Transverse colon (tissue), 4 donors: ENCODE measurements at places on chromosomes 16 and 17. TPM values are rescaled to one million over a fixed set of nuclear protein-coding genes. Genes with fewer than 3 reads are reported as not detected.

Gene NPW
- total RNA-seq = not detected

Gene CTF1
- total RNA-seq = 0.82 TPM

Gene BFAR
- 72.7 TPM for total RNA-seq

Gene MPO
- total RNA-seq = not detected

Gene SCARF1
- total RNA-seq = 63.2 TPM

DNA sequence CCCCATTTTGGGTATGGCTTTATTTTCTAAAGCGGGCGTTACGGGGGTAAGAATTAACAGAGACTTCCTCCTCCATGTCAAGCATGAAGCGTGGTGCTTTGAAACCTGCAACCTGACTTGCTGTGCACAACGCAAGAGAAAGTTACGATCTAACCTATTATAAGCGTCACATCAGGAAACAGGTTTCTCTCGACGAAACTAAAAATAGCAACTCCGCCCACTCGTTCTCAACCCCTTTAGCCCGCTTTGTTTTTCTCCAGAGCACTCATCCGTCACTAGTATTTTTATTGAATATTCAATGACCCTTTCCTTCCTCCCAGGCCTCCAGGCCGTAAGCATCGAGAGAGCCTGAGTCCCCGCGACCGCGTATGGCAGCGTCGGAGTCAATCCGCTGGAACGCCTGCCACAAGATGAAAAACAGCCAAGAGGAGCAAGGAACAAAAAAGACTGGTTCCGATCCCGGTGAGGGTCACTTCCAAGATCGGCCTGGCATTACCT lies 555 bp downstream of the NUP88 start:
- H3K36me3 ChIP-seq = no peaks in the 10 kb centered on the region
- peak overlapping the region; percentile 95 for H3K27ac ChIP-seq
- peaks cover 21% of the 10 kb centered on the region for H3K4me1 ChIP-seq
- peak; percentile 74 for DNase-seq

- no peaks in the 10 kb centered on the region for H3K4me1 ChIP-seq
- H3K36me3 ChIP-seq = no peaks in the 10 kb centered on the region
- H3K27ac ChIP-seq = no peak overlapping the region
- H3K4me3 ChIP-seq = no peak overlapping the region
Measured at GRCh38 chr16:51084074-51084928, 66.8 kb downstream of the SALL1 start.

DNA sequence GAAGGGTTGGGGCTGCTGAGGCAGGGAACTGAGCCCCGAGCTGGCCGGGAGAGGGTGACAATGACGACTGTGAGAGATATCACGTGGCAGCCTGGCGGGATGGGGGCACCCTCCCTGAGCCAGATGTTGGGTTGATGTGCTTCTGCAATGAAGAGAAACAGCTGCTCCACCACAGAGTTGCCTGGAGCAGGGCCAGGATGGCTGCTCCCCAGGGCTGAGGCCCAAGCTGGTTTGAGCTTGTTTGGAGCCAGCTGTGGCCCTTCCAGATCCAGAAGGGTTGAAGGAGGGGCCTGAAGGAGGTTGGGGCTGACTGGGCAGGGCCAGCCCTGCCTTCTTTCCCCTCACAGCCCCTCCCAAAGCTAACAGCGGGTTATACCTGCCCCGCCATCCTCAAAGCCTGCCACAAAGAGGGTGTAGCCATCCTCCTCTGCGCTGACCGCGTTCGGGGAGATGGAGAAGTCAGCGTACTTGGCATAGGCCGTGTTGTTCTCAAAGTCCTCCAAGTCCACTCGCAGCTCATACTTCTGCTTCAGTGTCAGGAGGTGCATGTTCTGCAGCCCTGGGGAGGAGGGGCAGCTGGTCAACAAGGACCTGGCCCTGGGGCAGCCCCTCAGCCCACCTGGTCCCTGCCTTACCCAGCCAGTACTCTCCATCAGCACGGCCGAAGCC lies 2.1 kb downstream of the MFAP4 start:
- H3K36me3 ChIP-seq = peaks cover 14% of the 10 kb centered on the region
- DNase-seq = peak; percentile 84
- H3K4me3 ChIP-seq = peak overlapping the region; percentile 2
- peaks cover 76% of the 10 kb centered on the region for H3K4me1 ChIP-seq

GRCh38 chr16:16960785-16961184 lies 510.0 kb downstream of the XYLT1 start:
- DNase-seq = no peak
- no peaks in the 10 kb centered on the region for H3K36me3 ChIP-seq
- no peak overlapping the region for H3K4me3 ChIP-seq
- no peaks in the 10 kb centered on the region for H3K27me3 ChIP-seq
- no peaks in the 10 kb centered on the region for H3K4me1 ChIP-seq
- no peak overlapping the region for H3K27ac ChIP-seq

DNA sequence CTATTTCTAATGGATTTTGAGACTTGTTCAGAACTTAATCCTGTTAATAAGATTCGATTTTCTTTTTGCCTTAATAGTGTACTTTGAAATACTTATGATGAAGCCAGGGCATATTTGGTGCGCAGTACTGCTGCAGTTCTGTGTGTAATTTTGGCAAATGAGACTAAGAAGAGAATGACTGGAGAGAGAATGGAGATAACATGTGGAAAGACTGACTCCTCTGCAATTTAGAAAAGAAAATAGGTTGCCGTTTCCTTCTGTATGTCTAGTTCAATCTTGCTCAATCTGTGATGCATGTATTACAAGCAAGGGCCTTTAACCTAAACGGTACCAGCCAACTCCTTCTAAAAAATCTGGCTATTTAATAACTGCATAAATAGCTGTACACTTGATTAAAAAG lies 285.1 kb upstream of the CDH11 start:
- no peak overlapping the region for H3K4me3 ChIP-seq
- H3K4me1 ChIP-seq = no peaks in the 10 kb centered on the region
- no peak overlapping the region for H3K27ac ChIP-seq
- H3K27me3 ChIP-seq = no peaks in the 10 kb centered on the region

GRCh38 chr17:61411261-61412142 lies 11.9 kb downstream of the TBX2 start:
- DNase-seq = peak; percentile 60
- H3K27me3 ChIP-seq = peaks cover 68% of the 10 kb centered on the region
- H3K36me3 ChIP-seq = no peaks in the 10 kb centered on the region

GRCh38 chr16:822909-823297 lies 22.4 kb upstream of the GNG13 start:
- H3K27me3 ChIP-seq = peaks cover 46% of the 10 kb centered on the region
- DNase-seq = no peak
- no peaks in the 10 kb centered on the region for H3K4me1 ChIP-seq
- H3K27ac ChIP-seq = no peak overlapping the region
- H3K36me3 ChIP-seq = no peaks in the 10 kb centered on the region
- H3K4me3 ChIP-seq = no peak overlapping the region

GRCh38 chr16:14193316-14193871 lies 122.3 kb downstream of the MRTFB start:
- H3K36me3 ChIP-seq = no peaks in the 10 kb centered on the region
- H3K27ac ChIP-seq = peak overlapping the region; percentile 8
- peak; percentile 45 for DNase-seq
- H3K27me3 ChIP-seq = no peaks in the 10 kb centered on the region
- no peaks in the 10 kb centered on the region for H3K4me1 ChIP-seq

DNA sequence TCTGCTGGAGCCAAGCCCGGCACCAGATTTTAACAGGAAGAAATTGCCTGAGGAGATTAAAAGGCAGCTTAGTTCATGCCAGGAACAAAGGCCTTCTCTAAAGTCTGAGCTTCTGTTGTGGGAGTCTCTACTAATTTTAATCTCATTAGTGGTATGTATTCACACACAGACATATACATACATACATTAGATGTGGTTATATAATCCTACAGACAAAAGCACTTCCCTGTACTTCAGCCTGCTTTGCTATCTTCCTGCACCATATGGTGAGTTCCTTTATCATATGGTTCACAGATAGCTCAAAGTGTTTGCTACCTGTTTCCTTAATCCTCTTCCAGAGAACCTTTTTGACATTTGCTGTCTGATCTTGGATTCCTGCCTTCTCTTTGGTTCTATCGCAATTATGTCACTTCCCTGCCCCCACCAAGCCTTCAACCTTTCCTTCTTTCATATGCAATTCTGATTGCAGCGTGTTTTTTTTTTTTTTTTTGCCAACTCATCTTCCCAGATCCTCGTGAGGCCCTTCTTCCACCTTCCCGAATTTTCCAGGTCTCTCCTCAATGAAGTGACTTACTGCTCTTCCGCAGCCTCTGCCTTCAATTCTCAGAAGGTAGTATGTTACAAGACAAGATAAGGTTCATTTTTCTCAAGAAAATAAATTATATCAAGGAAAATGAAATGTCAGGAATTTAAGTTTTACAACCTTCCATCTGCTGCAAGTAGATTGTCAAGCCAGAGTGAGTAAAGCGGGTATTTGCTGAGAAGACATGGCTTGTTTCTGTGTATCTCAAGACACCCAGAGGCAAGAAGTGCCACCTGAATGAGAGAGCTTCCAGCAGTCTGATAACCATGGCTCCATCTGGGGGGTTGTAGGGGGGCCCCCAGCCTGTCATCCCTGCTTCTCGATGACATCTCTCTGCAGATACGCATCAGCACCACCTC lies 120.2 kb upstream of the CACNG3 start:
- H3K4me3 ChIP-seq = no peak overlapping the region
- H3K27me3 ChIP-seq = no peaks in the 10 kb centered on the region
- H3K36me3 ChIP-seq = no peaks in the 10 kb centered on the region

DNA sequence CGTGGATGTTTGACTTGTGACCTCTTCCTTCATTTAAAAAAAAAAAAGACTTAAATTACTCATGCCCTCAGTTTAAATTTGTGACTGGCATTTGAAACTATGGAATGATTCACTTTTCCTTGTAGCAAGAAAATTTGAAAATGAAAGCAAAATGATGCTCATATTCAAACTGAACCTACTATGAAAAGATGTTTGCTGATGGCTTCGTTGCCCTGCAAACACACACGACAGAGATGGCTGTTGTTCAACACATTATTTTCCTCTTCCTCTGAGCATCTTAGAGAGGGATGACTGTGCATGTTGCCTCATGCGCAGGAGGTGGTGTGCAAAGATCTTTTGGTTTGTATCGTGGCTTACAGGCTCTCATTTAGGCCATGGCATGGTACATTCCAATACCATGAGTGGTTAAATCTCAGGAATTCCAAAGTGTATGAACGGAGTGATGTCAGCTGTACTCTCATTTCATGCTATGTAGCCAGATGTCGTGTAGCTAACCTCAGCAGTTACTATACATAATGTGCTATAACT lies 164.5 kb downstream of the PRKCA start:
- peaks cover 52% of the 10 kb centered on the region for H3K4me1 ChIP-seq
- H3K27me3 ChIP-seq = no peaks in the 10 kb centered on the region
- H3K27ac ChIP-seq = peak overlapping the region; percentile 74
- H3K36me3 ChIP-seq = no peaks in the 10 kb centered on the region

- DNase-seq = peak; percentile 9
- H3K36me3 ChIP-seq = peaks cover 33% of the 10 kb centered on the region
- H3K4me1 ChIP-seq = no peaks in the 10 kb centered on the region
- no peak overlapping the region for H3K4me3 ChIP-seq
- H3K27ac ChIP-seq = no peak overlapping the region
- H3K27me3 ChIP-seq = no peaks in the 10 kb centered on the region
Measured at GRCh38 chr17:37220607-37220953, 155.2 kb upstream of the C17orf78 start.

DNA sequence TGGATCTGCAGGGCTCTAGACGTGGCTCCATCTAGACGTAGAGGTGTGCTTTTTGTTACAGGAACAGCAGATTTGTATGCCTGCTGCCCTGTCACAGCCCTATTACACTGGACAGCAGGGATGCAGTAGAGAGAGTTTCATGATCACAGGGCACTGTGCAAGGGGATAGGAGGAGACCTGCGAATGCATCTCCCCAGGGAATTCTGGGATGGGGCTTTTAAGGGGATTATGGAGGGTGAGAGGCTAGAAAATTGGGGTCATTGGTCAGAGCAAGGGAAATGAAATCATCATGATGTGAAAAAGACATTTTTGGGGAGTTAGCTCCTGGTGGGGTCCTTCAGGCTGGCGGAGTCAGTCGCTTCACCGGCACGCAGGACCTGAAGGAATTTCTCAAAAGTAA lies 3.9 kb upstream of the NUPR1 start:
- H3K4me1 ChIP-seq = peaks cover 45% of the 10 kb centered on the region
- H3K27ac ChIP-seq = peak overlapping the region; percentile 86
- H3K36me3 ChIP-seq = no peaks in the 10 kb centered on the region
- H3K4me3 ChIP-seq = peak overlapping the region; percentile 16
- H3K27me3 ChIP-seq = no peaks in the 10 kb centered on the region

- no peak overlapping the region for H3K4me3 ChIP-seq
- no peak overlapping the region for H3K27ac ChIP-seq
- peaks cover 1% of the 10 kb centered on the region for H3K27me3 ChIP-seq
- DNase-seq = no peak
Measured at GRCh38 chr16:73101568-73101967, 53.6 kb upstream of the ZFHX3 start.
